ENCODE measurements at places on chromosomes 16 and 17.

DNA sequence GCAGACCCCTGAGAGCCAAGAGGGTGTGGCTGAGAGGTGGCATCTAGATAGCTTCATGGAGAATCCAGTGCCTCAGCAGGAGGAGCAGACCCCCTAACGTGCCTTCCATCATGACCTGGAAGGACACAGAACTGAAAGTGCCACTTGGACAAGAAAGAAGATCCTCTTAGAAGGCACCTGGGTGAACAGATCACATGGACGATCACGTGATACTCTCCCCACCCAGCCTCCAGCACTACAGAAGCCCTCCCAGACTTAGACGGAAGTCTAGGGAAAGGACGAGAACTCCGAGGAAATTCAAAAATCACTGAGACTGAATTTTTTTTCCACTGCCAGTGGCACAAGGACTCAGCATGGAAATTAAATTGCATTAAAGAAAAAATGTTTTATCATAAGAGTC, 113.4 kb downstream of the MRM1 start:
- no peak for DNase-seq

GRCh38 chr16:50812876-50813466, 71.1 kb downstream of the CYLD start:
- no peak for DNase-seq

GRCh38 chr16:82716361-82716855, 89.6 kb downstream of the CDH13 start:
- no peak for DNase-seq

GRCh38 chr17:65583921-65584603, 22.6 kb upstream of the AXIN2 start:
- no peak for DNase-seq

DNA sequence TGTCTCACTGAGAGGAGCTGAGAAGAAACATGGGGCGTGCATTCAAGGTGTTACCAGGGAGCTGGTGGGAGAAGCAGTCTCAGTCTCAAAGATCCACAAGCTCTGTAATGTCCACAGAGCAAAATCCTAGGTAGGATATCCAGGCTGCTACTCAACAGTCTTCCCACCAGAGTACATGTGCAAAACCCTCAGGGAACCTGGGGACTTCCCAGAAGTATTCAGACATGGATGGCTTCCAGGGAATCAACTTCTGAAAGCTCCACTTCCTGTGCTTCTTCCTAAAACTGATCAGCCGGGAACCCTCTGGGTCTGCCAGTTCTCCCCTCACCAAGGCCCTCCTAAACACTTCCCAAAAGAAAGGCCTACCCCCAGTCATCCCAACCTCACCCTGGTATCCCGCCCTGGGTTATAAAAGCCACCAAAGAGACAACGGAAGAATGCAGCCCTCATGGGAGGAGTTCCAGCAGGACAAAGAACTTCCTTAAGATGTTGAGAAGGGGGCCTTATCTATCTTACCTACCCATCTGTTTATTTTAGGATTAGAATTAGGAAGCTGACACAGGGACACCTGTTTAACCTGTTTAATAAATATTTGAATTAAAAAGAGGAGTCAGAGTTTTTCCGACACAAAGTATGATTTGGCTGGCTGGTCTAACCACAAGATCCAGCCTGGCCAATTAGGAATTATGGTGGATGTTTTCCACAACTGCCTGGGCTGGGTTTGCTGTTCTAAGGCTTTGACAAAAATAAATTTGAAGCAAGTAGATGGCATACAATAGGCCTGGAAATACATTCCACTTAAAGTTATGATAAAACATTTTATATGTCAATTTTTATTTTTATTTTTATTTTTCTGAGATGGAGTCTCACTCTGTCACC, 37.0 kb downstream of the CUEDC1 start:
- DNase-seq = no peak
